ENCODE measurements at places on chromosomes 3 and 15.
A peak's percentile ranks its signal among the peaks of the same experiment; 100 is the strongest.

- DNase-seq = no peak
Measured at GRCh38 chr3:33219175-33219487, 521 bp upstream of the SUSD5 start.

DNA sequence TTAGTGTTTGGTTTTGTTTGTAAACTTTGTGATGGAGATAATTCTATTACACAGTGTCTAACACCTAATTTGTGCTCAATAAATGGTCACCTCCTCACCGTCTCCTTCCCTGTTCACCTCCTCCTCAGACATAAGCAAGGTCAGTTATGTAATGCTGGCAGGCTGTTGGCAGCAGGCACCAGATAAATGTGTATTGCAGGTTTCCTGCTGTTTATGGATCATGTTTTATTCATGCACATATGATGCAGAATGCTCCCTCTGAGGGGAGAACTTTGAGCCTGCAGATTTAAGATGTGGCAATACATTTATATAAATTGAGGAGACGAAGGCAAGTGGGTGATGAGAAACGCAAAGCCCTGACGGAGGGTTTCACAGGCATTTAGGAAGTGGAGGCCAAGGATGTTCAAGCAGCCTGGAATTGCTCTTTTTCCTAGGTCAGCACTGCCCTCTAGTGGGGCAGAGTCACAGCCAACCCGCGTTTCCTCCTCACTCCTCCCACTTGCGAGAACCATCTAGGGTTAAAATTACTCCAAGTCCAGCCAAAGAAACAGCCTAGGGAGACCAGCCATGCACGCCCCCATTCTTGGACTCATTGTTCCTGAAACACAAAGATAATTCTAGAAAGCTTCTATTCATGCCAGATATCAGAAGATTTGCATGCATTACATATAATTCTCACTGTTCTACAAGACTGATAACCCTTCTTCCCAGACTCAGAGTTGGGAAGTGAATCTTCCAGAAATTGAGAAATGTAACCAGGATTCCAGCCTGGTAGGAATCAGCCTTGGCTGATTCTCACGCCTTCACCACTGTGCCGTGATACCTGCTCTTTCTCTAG lies 228.7 kb downstream of the SLCO3A1 start:
- DNase-seq = peak; percentile 66

DNA sequence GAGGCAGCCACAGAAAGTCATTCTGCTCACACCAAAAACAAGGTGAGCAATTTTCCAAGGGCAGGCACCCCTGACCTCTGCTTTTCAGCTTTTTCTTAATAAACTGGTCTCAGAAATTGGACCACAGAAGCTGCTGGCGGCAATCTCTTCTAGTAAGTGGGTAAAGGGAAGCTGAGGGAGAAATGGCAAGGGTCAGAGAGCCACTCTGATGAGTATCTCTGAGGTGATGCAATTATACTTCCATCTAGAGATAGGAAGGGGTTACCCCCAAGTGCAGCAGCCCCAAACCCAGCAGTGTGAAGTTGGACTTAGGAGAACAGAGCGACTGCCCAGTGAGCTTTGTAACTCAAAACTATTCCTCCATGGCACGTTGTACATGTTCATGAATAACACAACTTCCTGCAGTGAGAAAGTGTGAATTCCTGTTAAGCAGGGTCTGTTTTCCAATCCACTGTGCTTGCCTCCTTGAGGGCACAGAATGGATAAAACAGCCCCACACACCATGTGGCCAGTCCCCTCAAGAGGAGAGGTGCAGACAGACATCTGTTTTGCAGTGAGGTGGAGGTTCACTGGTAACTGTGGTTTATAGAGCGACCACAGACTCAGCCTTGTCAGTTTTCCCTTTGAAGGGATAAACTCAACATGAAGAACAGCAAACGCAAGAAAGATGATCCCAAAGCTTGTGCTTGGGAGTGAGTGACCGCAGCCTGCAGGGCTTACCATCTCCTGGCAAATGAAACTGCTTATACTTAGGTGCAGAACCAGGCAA lies 683.4 kb upstream of the CFAP20DC start:
- DNase-seq = no peak

GRCh38 chr15:99578809-99579208 lies 13.0 kb downstream of the MEF2A start:
- peak; percentile 12 for DNase-seq

DNA sequence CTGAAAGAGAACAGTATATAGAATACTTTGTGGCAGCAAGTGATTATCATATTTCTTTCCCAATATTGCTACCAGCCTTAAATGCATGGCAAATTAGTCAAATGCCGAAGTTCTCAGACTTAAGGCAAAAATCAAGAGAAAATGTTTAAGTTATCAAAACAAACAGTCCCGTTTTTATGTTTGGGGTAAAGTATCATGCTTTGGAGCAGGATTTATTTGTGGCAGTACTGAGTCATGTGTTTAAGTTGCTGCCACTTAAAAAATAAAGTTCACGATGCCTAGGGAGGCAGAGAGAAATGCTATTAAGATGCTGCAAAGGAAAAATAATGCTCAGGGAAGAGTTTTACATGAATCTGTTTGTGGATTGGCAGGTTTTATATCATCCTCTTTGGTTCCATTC lies 417.4 kb upstream of the MDFIC2 start:
- peak; percentile 64 for DNase-seq

GRCh38 chr3:54858093-54858785 lies 69.6 kb downstream of the LRTM1 start:
- peak; percentile 39 for DNase-seq

DNA sequence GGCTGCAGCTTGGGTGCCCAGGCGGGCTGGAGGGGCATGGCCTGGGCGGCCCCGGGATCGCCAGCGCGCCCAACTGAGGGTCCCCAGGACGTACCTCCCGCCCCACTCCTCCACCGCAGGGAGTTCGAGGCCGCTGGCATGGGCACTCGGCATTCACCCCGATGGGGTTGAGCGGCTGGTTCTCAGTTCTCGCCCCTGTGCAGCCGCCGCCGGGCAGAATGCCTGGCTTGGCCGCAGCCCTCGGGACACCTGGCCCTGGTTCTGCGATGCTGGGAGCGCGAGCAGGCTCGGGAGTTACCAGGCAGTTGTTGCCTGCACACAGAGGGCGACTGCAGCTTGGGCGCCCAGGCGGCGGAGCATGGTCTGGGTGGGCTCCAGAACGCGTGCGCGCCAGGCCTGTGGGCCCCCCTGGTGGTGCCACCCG lies 121.4 kb downstream of the LMLN start:
- DNase-seq = no peak

DNA sequence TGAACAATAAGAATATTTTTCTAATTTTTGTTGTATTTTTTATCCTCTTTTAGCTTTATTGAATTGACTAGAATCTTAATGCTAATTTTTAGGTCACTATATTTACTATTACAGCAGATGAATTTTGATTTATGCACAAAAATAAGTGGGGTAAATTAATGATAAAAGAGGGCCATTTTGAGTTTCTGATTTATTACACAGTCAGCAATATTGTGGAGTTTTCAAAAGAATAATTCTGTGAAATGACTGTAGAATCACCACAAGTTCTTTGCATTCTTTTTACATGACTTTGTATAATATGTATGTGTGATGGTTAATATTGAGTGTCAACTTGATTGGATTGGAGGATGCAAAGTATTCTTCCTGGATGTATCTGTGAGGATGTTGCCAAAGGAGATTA lies 812.4 kb upstream of the DPPA4 start:
- DNase-seq = peak; percentile 13

DNA sequence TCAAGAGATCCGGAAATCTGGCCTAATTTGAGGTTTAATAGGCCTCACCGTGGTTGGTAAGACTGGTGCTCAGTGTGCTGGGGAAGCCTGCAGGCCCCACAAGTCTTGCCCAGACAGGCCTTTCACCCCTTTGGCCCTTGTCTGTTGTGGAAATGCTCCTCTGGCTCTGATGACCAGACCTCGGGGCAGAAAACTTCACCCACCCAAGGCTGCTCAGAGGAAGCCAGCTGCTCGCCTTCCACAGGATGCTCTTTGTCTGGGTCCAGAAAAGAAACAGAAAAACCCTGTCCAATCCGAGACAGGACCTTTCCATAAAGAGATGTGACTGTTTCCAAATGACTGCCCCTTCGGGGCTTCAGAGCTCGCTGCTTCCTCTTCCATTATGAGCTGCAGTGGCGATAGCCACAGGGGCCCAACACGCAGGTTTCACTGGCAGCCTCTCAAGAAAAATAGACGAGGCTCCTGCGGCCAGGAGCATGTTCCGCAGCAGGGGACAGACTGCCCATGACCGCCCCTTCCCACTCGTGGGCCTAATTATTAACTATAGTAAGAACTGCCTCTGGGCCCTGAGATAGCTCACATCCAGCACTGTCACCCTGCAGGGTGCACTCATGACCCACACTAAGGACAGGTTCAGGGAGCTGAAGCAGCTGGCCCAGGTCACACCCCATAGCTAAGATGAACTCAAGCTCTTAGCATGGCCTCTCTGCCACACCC lies 6.8 kb upstream of the SNX22 start:
- DNase-seq = no peak

- peak; percentile 42 for DNase-seq
Measured at GRCh38 chr3:45168451-45168850, 22.3 kb upstream of the CDCP1 start.

DNA sequence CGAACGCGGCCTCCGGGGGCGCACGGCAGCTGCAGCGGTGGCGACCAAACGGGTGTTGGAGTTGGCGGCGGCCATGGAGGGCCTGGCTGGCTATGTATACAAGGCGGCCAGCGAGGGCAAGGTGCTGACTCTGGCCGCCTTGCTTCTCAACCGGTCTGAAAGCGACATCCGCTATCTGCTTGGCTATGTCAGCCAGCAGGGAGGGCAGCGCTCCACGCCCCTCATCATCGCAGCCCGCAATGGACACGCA lies 725 bp downstream of the FEM1B start:
- no peak for DNase-seq

- DNase-seq = no peak
Measured at GRCh38 chr3:140432229-140432669, 245.6 kb upstream of the TRIM42 start.

Measured in EH (cell line).